Islet precursor cell (in vitro differentiated cells): ENCODE measurements at places on chromosomes 16 and 17.

- DNase-seq, result no peak
Observed at GRCh38 chr16:85826686-85827247, 27.3 kb downstream of the COX4I1 start.

DNA sequence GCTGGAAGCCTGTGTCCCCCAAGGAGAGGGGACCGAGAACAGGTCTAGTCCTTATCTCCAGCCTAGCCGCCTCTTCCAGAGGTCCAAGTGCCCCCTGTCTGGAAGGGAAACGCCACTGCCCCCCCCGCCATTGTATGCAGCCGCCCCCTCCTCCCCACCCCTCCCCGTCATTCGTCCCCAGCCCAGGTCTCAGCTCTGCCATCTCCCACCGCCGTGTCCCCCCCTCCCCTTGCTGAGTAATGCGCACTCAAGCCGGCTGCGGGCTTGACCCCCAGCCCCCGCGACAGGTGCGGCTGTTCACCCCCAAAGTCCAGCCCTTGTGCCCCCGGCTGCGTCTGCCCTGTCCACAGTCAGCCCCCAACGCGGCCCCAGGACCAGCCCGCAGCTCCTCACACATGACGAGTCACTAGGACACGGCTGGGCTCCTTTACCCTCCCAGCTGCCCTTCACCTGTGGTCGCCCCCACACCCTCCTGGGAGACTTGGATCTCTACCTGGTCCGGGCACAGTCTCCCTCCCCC, 622 bp downstream of the GPRC5B start:
- no peak for DNase-seq

- DNase-seq, result no peak
Observed at GRCh38 chr17:4596636-4597380, 12.5 kb downstream of the SMTNL2 start.

DNA sequence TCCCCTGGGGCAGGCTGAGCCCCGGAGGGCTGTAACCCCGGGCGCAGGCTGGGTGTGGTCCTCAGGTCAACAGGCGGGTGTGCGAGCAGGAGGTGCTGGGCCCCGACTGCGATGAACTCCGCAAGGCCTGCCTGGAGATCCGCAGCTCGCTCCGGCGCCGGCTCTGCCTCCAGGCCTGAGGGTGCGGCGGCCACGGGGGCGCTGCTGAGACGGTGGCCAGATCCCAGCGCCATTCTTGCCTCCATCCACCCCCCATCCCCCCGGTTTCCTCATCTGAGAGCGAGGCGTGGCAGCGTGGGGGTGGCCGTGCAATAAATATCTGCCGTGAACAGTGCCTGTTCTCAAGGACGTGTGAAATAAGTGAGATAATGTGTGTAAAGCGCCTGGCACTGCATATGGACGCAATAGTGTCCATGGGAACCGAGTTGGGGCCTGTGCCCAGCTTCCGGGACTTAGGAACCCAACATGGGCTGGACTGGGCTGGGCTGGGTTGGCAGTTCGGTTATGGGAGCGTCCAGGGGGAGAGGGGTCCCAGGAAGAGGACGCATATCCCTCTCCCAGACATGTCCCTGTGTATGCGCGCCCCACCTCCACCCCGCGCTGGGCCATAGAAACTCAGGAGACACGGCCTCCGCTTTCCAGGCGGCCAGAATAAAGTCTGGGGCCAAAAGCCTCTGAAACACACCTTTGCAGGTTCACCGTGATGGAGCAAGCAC, 15.0 kb downstream of the ZNF213 start:
- DNase-seq, result peak; percentile 88
